CD4-positive, alpha-beta T cell treated with Interleukin-1 beta for 1 hour (primary cell): ENCODE measurements at places on chromosomes 6 and 20.

GRCh38 chr20:53157443-53158408 lies 185.6 kb downstream of the TSHZ2 start:
- DNase-seq, result peak; percentile 15

GRCh38 chr6:168499045-168499650 lies 58.2 kb downstream of the SMOC2 start:
- no peak for DNase-seq

- no peak for DNase-seq
These were observed 4.8 kb upstream of the NHSL1 start for GRCh38 chr6:138503881-138504680.

- no peak for DNase-seq
These were observed 26.1 kb downstream of the MAN1A1 start for GRCh38 chr6:119323478-119323877.

- no peak for DNase-seq
These were observed 38.7 kb downstream of the FKBP5 start for GRCh38 chr6:35650015-35650414.

DNA sequence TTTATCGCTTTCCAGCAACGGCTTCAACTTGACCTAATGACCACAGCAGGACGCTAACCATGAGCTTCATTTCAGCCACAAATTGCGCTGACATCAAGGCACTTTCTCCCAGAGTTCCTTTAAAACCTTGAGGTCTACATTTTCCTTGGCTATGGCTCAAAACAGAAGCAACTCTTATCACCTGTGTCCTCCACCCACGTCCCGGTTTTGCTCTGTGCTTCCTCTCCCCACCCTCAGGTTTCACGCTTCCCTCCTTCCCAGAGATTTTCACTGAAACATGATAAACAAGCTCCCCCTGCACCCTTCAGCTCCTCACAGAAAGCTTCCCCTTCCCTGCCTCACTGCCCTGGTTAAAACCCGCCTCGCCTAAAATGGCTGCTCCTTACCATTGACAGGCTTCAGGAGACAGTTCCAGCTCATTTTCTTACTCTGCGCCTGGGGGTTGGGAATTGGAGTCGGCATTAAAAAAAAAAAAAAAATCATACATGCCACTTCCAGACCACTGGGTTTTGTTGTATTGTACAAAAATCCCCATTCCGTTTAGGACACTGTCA lies 229.5 kb downstream of the UBE3D start:
- no peak for DNase-seq

- DNase-seq, result no peak
These were observed 10.1 kb downstream of the JARID2 start for GRCh38 chr6:15255909-15256395.
